ENCODE measurements at places on chromosomes 6 and 20. TPM values are rescaled to one million over a fixed set of nuclear protein-coding genes. Genes with fewer than 3 reads are reported as not detected.

The FKBP1A gene
- total RNA-seq = 237 TPM

The DDAH2 gene
- total RNA-seq = 11.3 TPM

The HTR1E gene
- not detected for total RNA-seq

The TAAR9 gene
- not detected for total RNA-seq

The CTAGE9 gene
- total RNA-seq = not detected

The ZNF334 gene
- 2.1 TPM for total RNA-seq

The TRDN gene
- total RNA-seq = not detected

The BTNL2 gene
- total RNA-seq = not detected

The FAM50B gene
- 5.1 TPM for total RNA-seq

The RIPPLY2 gene
- total RNA-seq = not detected

GRCh38 chr6:150068151-150068550, 770 bp downstream of the ULBP3 start:
- peak; percentile 35 for DNase-seq

DNA sequence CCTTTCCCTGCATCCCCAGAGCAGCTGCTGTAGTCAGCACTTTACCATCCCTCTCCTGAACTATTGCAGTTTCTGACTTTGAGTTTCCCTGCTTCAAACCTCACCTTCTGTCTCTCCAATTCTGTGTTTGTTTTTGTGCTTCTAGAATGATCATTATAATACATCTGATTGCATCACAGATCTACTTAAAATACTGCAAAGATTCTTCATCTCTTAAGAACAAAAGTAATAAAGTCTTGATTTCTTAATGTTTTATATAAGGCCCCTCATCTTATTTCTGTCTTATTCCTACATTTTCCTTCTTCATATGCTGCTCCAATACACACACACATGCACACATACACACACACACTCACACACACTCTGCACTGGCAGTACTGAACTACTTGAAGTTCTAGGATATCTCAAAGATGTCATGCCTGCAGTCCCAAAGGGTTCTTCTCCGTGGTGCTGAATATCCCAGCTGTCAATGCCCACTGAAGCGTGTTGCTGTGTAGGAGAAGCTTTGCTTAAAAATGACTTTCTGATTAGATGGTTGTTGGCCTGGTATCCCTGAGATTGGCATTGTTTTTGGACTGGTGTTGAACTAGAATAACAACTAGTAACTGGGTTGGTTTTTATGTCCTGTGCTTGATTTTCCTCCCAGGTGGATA, 97.2 kb downstream of the MAP3K4 start:
- DNase-seq = no peak

DNA sequence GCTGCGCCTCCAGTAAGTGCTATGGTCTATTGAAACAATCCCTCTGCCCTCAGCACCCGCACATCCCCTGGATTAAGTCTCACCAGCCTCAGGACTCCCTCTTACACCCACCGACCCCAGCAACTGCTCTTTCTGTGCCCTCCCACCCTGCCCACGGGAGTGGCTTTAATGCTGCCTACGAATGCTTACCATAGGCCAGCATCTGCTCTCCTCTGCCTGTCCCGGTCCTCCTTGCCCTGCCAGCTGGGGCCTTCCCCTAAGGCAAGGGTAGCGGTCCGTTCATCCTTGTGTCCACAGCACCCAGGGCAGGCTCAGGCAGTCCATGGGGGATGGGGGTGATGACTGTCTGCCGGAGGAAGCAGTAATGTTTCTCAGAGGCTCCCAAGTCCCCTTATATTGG, 4.1 kb downstream of the EBF4 start:
- no peak for DNase-seq

DNA sequence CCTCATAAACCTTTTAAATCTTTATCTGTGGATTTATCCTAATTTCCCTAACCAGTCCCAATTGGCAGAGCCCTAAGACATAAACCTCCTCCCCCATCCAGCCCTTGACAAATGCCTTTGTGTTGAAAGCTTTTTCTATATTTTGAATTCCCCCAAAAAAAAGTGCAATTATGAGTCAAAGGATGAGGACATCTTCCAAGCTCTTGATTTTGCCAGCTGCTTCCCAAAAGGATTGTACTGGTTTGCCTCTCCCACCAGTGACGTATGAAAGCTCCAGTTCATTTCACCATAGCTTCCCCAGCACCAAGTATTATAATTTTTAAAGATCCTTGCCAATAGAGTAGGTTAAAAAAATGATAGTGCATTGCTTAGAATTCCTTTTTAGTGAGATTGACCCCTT, 38.9 kb downstream of the SIRPA start:
- no peak for DNase-seq

DNA sequence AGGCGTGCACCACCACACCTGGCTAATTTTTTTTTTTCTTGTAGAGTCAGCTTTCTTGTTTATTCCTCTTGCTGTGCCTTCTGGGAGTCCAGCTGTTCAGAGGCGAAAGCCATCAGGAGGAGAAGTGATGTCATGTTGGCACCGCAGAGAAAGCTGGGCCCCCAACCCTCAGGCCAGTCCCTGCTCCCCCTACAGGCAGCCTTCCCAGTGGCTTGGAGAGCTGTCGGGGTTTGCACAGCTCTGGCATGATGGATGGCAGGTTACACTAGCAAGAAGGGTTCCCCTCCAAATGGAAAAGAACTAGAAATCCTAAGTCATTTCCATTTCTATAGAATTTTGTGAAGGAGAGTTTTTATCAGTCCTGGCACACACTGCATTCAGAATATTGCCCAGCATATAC, 72.6 kb downstream of the C6orf52 start:
- DNase-seq = no peak

DNA sequence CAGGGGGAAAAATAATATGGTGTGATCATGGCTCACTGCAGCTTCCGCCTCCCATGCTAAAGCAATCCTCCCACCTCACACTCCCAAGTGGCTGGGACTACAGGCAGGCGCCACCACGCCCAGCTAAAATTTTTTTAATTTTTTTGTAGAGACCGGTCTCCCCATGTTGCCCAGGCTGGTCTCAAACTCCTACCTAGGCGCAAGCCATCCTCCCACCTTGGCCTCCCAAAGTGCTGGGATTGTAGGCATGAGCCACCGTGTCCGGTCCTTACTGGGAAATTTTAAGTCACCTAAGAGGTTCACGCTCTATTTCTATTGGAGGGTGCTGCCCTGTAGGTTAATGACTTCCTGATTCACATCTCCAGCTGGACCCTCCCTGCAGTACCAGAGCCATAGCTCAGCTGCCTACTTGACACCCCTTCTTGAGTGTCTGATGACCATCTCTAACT, 626 bp upstream of the CDK5RAP1 start:
- peak; percentile 10 for DNase-seq

DNA sequence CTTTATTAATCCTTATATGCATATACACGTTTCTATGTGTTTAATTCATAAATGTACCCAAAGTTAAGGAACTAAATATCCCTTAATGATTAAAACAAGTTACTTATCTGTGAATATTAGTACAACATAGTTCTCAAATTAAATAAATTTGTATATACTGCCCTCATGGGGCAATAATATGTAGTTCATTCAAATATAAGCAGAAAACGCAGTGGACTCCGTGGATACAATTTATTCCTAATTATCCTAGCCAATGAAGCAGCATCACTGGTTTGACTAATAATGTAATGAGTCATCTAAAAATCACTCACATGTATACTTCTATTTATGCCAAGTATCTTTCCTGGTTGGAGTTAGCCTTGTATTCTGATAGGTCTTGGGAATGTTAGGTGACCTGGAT, 111.6 kb downstream of the TBC1D32 start:
- DNase-seq = no peak

- no peak for DNase-seq
These were observed 25.3 kb downstream of the PPARD start for GRCh38 chr6:35367646-35368037.

DNA sequence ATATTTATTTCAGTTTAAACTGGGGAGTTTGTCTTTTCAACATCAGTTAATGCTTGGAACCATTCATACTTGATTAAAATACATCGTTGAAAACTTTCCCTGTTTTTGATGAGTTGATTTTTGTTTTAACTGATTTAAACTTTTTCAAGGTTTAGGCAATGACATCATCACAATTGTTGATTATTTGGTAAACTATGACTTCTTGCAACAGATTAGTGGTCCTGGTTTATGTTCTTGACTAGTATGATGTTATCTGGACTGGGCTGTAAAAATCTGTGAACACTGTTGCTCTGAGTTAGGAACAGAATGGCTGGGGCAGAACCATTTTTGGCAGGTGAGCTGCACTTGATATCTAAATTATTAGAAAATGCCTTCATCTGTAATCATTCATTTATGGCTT, at the start of gene ZC2HC1B:
TSS of gene ZC2HC1B (plus strand) at position 241 of the 400 bp plus-strand sequence. CDS start at position 307, 66 bp downstream.
- no peak for DNase-seq

DNA sequence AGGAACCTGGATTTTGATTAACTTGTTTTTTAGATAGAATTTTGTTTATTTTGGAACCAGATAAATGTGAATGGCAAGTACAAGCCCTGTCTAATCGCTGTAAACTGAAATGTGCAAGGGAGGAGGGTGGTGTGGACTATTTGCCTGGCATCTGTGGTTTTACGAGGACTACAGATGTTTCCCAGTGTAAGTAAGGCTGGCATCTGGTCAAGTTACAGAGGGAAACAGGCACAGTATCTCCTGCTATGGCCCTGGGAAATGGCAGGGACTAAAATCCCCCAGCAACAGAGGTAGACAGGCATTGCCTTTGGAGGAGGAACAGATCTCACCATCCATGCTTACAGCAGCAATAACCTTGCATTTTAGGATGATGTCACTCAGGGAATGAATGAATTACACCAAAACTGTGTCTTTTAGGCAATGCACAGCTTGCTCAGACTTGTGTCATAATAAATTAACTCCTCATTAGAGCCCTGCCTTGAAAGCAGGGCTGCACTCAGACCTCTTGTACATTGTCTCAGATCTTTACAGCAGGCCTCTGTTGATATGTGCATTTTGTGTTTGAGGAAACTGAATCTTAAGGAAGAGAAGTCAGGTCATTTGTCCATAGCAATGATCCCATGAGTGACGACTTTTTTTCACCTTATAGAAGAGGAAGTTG, 96.2 kb downstream of the TCP11 start:
- no peak for DNase-seq

- DNase-seq = peak; percentile 55
These were observed 40.7 kb downstream of the MAP3K5 start for GRCh38 chr6:136751522-136751956.

- no peak for DNase-seq
These were observed 95.8 kb downstream of the DHX35 start for GRCh38 chr20:39057911-39058310.

- DNase-seq = no peak
These were observed 10.4 kb upstream of the BCAS4 start for GRCh38 chr20:50784464-50784863.

DNA sequence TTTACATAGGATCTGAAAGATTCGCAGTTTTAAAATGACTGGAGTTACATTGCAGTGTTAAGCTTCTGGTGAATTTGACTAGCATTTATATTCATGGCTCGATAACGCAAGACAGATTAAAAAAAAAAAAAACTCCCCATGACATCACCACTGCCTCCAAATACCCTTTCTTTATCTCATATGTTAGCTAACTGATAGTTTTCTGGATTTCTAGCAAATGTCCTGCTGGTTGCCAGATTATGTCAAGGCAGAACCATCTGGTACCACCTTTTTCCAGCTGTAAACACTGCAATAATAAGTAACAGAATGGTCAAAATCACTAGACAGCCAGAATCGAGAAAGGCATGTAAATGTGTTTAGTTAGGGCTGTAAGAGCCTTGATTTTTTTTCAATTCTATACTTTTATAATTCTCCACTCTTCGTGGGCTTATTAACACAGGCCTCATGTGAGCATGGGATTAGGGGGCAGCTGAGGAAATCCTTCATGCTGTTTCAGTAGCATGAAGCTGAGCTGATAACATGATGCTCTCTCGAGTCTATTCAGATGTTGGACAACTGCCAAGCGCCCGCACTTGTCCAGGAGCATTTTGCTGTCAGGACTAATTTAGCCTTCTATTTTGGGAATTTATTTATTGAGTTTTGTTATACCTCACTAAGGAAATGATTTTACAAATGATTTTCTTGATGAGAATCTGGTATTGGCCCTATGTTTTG, 166.0 kb upstream of the SCGN start:
- no peak for DNase-seq

- DNase-seq = no peak
These were observed 6.6 kb downstream of the RNASET2 start for GRCh38 chr6:166949528-166950442.

DNA sequence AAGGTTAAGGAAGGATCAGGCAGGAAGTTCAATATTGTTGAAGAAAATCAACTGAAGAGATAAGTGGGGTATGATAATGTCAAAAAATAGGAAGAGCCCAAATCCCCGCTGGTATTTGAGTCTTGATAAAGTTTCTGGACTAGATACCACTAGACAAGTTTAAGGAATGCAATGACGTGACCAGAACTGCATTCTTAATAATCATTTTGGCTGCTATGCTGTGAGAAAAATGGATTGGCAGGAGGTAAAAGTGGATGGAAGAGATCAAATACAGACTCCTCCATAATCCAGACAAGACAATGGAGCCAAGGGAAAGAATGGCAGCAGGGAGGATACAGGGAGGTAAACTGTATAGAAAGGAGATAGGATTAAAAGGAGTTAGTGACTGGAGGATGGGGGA, 128.2 kb downstream of the COL12A1 start:
- no peak for DNase-seq

DNA sequence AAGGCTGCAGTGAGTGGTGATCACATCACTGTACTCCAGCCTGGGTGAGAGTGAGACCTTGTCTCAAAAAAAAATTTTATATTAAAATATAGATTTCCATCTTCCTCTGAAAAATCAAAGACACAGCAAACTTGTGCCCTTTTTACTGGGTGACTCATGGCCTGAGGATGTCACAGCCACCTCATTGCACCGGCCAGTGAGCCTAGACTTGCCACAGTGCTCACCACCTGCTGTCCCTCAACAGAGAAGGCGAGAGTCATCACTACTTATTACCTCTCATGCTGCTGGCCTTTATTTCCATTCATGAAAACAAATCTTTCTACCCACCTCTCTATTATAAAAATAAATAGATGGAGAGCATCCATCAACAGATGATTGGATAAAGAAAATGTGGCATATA, 295.8 kb downstream of the PREX1 start:
- no peak for DNase-seq

- DNase-seq = no peak
These were observed 88.2 kb downstream of the NFATC2 start for GRCh38 chr20:51454250-51454865.

- DNase-seq = no peak
These were observed at the start of gene PRICKLE4 for GRCh38 chr6:41780551-41781365. Gene PRICKLE4, plus strand, starts transcription at chr6:41780782. Its CDS starts 2,692 bp downstream, at chr6:41783474.

GRCh38 chr6:29791162-29791561, 36.5 kb upstream of the HLA-G start:
- DNase-seq = no peak

DNA sequence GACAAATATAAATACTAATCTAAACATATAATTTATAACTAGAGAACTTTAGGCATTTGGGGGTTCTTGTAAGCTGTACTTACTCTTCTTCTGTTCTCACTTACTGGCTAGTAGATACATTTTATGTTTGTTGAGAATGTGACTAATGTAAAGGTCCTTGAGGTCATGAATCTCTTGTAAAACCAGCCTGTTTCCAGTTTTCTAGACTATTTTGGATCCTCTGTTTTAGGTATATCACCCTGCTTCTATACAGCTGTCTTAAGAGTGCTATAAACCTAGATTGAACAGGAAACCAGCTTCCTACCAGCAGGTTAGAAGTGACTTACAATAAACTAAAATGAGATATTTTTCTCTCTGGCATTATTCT, 134.2 kb downstream of the PLCB4 start:
- no peak for DNase-seq
